Activated naive CD4-positive, alpha-beta T cell treated with Interleukin-2 at 50 U/mL for 16 hours (primary cell): ENCODE measurements at places on chromosomes 6 and 20.

DNA sequence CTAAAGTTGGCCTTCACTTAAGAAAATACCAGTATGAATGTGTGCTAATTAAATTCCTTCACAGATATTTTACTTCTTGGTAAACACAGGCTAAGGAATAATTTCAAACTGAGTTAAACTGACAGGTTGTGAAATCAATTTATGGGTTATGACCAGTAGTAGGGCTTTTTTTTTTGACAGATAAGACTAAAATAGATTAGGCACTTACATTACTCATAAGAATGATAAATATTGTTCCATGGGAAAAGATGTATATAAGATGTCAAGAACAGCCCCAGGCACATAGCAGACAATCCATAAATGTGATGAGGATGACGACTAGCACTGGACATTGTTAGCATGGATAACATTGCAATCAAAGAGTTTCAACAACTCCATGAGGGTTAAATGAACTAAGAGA lies 22.9 kb downstream of the NT5E start:
- no peak for DNase-seq

DNA sequence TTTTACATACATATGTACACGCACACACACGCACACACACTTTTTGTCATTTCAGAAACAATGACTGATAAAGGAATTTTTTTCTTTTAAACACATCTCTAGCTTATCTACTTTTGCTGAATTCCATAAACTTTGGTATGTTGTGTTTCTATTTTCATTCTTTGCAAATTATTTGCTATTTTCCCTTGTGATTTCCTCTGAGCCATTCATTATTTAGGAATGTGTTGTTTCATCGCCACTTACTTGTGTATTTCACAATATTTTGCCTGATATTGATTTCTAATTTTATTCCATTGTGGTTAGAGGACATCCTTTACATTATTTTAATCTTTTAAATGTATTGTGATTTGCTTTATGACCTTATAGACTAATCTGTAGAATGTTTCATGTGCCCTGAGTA lies 23.6 kb upstream of the OR2J2 start:
- no peak for DNase-seq

DNA sequence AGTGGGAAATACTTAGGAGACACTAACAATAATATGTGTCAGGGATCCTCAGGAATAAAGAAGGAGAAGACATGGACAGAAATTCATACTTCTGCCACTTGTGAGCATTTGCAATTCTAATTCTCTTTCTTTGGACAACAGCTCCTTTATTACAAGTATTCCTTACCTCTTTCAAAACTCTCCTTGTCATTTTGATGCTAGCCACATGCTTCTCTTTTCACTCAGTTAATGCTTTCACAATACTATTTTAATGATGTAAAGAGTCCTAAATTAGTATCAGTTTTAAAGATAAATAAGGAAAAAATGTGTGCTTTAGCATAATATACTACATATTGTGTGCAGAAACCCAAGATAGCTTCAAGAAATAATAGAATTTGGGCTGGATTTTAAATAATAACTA lies 62.5 kb downstream of the AHI1 start:
- DNase-seq: no peak

DNA sequence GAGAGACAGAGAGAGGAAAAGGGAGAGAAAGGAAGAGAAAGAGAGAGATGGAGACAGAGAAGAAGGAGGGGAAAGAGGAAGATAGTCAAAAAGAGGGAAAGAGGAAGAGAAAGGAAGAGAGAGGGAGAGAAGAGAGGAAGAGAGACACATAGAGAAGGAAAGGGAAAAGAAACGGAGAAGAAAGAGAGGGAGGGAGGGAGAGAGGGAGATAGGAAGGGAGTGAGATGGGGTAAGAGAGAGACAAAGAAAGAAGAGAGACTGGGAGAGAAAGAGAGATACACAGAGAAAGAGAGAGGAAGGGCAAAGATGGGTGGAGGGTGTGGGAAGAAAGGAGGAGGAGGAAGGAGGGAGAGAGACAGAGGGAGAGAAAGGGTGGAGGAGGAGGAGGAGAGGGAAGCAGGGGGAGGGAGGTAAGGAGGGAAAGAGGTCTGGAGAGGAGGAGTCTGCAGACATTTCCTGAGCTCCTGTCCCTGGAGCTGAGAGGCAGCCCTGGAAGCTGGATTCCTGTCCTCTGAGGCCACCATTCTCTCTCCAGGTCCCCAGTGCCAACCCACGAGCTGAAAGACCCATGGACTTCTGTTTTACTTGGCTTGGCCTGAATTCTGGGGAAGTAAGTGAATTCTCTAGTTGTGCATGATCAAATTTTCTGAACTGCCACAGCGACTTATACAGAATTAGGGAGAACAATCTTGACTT lies 9.9 kb downstream of the FOXF2 start:
- DNase-seq: no peak

- no peak for DNase-seq
Observed at GRCh38 chr6:128209771-128210170, 308.9 kb upstream of the THEMIS start.

DNA sequence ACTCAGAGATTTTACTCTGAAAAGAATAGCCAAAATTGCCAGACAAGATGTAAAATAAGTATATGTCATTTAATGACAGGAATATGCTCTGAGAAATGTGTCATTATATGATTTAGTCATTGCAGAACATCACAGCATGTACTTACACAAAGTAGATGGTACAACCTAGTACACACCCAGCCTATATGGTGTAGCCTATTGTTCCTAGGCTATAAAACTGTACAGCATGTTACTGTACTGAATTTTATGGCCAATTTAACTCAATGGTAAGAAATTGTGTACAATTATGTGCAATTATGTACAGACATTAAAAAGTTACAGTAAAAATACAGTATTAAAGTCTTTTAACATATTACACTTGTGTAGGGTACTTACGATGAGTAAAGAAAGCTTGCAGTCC lies 311.9 kb upstream of the EPHA7 start:
- no peak for DNase-seq

DNA sequence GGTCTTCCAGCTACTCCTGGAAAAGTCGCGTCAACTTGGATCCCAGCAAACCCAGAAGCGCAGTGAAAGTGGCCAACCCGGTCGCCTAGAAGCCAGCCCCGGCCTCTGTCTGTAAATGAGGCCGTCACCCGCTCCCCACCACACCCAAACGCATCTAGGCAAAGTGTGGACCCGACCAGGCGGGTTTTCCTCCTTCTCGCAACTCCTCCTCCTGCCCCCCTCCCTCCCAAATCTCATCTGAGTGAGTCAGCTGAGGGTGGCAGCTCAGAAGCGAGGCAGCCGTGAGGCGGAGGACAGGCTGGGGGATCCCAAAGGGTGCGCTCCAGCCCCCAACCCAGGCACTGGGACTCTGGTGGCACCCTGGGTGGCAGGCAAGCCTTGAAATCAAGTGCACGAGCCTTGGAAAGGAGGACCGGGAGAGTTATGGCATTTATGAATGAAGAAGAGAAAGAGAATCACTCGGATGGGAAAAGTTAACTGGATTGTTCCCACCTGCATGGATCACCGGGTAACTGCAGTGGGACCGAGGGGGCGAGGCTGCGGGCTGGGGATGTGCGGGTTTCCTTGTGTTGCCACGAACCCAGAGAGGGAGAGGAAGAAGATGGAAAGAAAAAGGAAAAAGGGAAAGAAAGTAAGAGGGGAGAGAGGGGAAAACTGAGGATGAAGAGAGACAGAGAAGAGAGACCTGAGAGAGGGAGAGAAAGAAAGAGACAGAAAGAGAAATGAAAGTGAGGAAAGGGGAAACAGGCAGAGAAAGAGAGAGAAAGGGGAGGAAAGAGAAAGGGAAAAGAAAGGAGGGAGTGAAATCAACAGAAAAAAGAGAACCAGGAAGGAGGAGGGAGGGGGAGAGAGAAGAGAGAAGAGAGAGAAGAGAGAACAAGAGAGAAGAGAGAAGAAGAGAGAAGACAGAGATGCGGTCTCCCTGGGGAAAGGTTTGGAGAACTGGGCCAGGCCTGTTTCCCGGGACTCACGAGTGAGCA lies at the start of gene APCDD1L:
Gene APCDD1L, minus strand, starts transcription at position 167 of the 980 bp plus-strand sequence. CDS start 692 bp downstream, outside the sequence.
- DNase-seq: no peak
